ENCODE measurements at places on chromosomes 6 and 20.
A peak's percentile ranks its signal among the peaks of the same experiment; 100 is the strongest.

DNA sequence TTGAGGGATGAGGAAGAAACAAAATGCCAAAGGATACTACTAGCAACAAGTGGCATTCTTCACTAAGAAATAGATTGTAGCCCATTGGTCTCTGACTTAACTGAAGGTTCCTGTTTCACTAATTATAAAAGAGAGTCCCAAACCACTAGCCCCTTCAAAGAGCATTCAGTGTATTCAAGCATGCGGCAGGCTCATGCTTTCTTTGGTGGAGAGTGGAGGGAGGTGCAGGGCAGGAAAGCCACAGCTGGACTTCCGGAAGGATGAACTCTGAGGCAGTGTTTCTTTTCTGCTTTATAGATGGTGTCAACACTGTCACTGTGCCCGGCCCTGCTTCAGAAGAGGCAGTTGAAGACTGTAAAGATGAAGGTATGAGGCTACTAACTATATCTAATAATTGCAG lies 636.1 kb downstream of the KIF16B start:
- no peak for DNase-seq

DNA sequence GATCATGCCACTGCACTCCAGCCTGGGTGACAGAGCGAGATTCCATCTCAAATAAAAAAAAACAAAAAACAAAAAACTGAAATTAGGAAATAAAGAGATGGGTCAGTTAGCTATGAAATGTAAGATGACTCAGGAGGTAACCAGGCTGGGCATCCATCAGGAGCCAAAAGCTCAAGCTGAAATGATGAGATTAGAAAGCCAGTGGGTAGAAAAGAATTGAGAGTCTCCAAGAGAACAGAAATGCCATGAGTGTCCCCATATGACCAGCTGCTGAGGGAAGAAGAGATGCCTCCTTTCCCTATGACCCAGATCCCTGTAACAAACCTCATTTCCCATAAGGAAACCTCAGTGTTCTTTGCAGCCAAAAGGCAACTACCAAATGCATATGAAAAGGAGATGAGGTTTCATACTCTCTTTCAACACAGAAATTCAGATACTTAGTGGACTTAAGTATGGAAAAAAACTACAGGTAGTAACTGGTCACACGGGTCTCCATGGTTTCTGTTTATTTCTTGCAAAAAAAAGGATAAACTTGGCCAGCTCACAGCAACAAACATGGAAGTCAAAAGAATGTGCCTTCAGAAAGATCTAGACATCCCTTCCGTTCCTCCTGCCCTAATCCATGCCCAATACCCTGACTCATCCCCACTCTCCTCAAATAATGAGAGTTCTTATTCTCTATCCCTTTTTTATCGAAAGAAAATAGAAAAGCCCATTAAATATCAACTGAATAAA lies 8.1 kb downstream of the ARHGAP18 start:
- no peak for DNase-seq

- no peak for DNase-seq
Observed at GRCh38 chr6:87684895-87685654, 17.0 kb downstream of the AKIRIN2 start.

GRCh38 chr20:2521369-2522305 lies 12.9 kb upstream of the ZNF343 start:
- DNase-seq: peak; percentile 39

DNA sequence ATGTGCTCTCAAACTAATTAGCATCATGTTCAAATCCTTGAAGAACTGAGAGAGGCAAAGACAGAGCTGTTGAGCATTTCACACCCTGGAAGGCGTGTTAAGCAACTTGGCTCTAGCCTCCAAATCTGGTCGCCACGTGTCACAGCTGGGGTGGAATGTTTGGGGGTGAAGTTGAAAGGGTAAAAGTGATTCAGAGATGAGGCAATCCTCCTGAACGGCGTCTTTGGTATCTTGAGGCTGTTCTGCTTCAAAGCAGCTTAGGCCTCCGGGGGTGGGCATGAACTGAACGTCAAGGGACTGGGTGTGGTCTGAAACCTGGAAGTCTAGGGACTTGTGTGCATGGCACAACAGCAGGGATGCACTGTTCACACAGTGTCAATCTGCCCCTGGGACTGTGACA lies 62.3 kb downstream of the TRAM2 start:
- peak; percentile 51 for DNase-seq

GRCh38 chr6:14092838-14093789 lies 24.5 kb upstream of the CD83 start:
- no peak for DNase-seq

DNA sequence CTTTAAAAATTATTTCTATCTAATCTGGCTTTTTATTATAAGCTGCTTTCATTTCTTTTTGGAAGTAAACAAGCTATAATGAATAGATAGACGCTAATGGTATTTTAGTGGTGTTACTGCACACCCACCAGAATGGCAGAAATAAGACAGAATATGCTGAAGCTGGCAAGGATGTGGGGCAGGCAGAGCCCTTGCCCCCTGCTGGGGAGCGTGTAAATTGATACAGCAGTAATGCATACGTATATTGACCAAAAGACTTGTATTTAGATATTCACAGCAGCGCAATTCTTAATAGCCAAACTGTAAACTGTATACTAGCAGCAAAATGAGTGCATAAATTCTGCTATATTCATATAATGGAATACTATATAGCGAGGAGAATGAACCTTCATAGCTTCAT lies 35.3 kb downstream of the TMEM181 start:
- no peak for DNase-seq

DNA sequence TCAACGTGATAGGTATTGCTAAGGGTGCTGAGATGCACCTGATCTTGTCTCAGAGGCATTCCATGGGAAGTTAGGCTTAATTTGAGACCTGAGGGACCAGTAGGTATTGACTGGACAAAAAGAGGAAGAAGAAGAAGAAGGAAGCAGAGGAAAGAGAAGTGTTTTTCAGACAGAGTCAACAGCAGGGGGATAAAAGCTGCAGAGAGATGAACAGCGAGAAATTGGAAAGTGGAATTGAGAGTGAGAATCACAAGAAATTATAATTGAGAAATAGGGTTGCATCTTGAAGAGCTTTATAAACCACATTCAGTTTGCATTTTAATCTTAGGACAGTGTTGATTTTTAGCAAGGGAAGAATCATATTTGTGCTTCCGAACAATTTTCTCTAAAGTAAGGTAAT lies 254.0 kb downstream of the CD83 start:
- DNase-seq: no peak

DNA sequence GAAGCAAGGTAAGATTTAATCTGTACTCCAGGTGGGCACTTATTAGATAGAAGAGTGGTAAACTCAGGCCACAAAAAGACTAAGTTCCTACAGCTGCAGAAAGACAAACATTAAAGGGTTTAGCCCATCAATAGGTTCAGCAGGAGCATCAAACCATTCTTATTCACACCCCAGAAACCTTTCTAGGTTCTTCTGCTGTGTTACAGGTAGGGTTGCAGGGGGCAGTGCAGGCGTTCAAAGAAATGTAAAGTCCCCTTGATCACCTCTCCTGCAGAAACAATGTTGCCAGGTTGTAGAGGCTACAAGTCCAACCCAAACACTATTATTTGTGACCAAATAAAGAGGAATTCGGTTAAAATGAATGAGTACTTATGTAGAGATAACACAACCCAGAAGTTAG lies 31.8 kb downstream of the PHACTR1 start:
- no peak for DNase-seq

DNA sequence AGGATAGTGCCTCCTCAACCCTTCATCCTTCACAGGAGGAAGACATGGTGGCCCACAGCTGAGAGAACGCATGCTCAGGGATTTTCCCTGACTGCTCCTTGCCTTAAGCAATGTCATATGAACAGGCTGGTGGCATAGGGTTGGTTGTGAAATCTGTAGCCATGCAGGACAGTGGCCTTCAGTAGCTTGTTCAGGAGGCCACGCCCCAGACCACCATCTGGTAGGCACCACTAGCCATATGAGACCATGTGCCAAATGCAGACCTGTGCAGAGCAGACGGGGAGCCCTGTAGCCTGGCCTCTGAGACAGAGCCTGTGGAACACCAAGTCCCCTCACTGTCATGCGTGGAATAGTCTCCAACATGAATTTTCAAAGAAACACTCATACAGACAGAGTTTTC lies 76.5 kb downstream of the ADTRP start:
- DNase-seq: no peak

- DNase-seq: no peak
Observed at GRCh38 chr6:21900730-21901129, 307.2 kb downstream of the SOX4 start.

GRCh38 chr6:111572216-111572706 lies 33.4 kb downstream of the TRAF3IP2 start:
- DNase-seq: no peak

GRCh38 chr6:150266963-150267685 lies 101.7 kb upstream of the IYD start:
- no peak for DNase-seq

DNA sequence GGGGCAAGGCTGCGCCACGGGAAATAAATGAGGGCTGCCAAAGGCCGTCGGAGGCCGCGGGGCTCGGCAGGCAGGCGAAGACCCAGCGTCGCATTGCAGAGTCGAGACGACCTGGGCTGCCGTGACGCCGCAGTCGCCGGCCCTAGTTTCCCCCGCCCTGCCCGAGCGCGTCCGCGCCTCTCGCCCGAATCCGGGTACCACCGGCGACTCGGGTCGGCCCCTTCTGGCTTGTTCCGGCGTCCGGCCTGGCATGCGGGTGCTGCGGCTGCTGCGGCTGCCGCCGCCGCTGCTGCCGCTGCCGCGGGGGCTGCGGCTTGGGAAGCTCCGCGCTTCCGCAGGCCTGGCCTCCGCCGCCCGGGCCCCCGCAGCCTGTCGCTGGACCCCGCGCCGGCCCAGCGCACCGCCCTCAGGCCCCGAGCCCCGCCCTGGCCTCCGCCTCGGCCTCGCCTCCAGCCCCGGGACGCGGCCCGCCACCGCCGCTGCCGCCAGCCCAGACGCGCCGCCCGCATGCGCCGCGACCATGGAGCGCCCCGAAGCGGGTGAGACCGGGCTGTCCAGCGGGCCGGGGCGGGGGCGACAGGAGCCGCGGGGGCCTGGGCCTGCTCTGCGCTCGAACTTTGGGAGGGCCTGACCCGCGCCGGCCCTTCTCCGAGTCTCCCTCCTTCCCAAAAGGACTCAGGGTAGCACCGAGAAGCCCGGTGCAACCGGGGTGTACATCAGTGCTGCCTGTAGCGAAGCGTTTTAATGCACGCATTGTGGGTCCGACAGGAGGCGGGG lies at the start of gene AKAP7:
TSS of gene AKAP7 (plus strand) at position 224 of the 777 bp plus-strand sequence. CDS start at position 521, 297 bp downstream.
- DNase-seq: peak; percentile 52

- DNase-seq: no peak
Observed at GRCh38 chr6:147738099-147738498, 229.6 kb downstream of the SAMD5 start.

GRCh38 chr20:5862703-5863039 lies 87.7 kb downstream of the TRMT6 start:
- DNase-seq: no peak

GRCh38 chr6:40912158-40912946 lies 126.7 kb downstream of the UNC5CL start:
- DNase-seq: no peak

DNA sequence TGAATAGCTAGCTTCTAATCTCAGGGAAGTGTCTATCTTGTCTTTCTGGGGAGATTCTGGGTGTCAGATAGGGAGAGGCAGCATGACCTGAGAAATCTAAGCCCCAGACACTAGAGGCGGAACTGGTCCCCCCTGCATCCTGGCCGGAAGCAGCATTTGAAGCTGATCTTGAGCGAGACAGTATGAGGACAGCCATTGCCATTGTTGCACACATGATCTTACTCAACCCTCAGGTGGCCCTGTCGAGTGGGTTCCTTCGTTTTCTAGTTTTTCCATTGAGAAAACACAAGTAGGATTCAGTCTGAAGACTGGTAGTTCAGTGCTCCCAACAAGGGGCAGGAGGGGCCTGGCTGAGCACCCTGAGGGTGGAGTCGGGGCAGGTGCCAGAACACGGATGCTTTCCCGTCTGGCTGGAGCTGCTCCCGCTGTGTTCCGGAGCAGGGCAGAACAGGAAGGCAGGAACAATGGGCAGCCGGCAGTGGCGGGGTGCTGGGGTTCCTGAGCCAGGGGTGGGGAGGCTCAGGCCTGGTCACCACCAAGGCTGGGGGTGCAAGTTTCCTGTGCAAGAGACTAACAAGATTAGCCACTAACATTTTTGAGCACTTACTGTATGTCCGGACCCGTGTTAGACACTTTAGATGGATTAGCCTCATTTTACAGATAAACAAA lies 7.9 kb upstream of the SDCBP2 start:
- no peak for DNase-seq

- no peak for DNase-seq
Observed at GRCh38 chr6:54072635-54073313, 38.5 kb upstream of the MLIP start.

- no peak for DNase-seq
Observed at GRCh38 chr6:69349771-69350170, 447.0 kb downstream of the LMBRD1 start.

DNA sequence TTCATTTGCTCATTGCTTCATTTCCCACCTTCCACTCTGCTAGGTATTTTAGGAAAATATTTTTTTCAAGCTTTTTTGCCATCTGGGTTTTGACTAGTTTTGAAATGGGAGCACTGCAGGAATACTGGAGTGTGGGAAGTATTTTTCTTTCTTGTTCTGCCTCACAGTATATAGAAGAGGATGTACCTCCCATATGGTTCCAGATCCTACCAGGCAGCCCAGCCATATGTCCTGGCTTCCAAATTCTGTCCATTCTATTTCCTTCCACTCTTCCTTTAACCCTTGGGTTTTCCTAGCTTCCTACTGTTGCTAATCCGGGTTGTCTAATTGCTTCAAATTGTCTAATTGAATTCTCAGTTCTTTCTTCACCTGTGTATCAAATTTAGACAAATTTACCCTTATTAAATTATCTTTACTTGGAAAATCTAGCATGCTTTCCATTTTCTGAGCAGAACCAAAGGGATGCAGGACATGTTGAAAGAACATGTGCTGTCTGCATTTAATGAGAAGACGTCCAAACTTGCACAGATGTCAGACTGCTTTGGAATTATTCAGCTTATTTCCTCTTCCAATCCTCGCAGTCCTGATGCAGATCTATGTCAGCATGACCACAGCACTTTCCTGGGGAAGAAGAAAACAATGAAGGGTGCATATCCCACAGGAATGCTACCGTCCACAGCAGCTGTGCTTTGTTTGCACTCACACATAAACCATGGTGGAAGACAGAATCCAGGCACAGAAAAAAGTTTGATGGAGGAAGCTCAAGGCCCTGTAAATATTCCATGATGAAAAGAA lies 1273.9 kb upstream of the MAP3K7 start:
- no peak for DNase-seq

Measured in HCT116 (cell line).